ENCODE measurements at places on chromosomes 5 and 9.

GRCh38 chr5:89450149-89450538 lies 567.2 kb upstream of the MEF2C start:
- no peak for DNase-seq

DNA sequence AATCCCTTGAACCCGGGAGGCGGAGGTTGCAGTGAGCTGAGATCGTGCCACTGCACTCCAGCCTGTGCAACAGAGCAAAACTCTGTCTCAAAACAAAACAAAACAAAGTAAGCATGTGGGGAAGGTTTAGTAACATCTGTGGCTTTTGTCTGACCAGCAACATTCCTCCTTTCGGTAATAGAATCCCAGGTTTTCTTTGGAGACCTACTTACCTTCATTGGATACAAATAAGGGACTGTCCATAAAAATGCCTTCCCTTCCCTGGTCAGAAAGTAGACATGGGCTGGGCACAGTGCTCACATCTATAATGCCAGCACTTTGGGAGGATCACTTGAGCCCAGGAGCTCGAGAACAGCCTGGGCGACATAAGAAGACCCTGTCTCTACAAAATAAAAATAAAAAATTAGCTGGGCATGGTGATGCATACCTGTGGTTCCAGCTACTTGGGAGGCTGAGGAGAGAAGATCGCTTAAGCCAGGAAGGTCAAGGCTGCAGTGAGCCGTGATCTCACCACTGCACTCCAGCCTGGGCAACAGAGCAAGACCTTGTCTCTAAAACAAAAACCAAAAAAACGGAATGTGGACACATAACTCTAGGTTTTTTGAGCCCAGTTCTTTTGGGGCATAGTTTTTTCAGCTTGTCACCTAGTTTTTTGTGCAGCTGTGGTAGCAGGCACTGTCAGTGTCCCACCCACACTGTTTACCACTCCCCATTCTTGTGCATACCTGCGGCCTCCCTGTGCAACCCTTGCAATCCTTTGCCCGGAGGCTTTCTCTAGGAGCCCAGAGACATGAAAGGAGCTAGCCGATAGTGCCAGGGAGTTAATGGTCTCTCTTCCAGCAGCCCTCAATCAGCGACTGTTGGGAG lies 9.0 kb upstream of the SPINK4 start:
- DNase-seq, result no peak

DNA sequence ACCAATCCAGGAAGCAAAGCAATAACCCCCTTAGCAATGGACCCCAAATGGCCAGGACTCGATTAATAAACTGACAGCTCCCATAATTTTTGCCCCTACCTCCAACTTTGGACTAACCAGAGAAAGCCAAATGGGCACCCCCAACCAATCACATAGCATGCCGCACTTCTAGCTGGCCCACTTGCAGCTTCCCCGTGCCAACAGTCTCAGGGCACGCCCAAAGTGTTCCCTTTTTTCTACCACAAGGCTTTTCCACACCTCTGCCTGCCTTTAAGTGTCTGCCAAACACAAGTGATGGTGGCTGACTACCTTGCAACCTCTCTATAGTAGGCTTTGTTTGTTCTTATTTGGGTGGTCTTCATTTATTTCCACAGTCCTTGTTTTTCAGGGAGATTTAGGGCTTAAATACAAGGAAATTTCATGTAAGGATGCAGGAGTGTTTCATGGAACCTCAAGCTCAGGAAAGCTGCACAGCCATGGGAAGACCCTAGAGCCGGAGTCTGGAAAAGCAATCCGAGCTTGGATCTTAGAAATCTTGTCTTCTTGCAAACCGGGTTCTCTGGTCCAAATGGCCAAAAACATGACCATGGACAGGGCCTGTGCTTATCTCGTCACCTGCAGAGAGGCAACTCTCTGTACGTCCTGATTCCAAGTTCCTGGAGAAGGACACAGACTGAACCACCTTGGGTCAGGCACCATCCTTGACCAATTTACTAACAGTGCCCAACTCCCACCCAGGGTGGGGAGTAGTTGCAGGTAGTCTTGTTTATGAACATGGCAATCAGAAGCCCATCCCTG lies 89.2 kb downstream of the THBS4 start:
- peak; percentile 36 for DNase-seq

DNA sequence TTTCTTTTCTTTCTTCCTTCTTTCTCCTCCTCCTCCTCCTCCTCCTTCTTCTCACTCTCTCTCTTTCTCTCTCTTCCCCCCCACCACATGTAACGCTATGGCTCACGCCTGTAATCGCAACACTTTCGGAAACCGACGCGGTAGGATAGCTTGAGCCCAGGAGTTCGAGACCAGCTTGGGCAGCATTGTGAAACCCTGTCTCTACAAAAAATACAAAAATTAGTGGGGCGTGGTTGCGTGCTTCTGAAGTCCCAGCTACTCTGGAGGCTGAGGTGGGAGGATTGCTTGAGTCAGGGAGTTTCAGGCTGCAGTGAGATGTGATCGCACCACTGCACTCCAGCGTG lies 736 bp upstream of the GLDC start:
- no peak for DNase-seq

Measured in inflammatory macrophage treated with lipopolysaccharide for 4 hours (primary cell).